A549 (cell line): ENCODE measurements at places on chromosomes 4 and X. TPM values are rescaled to one million over a fixed set of nuclear protein-coding genes. Genes with fewer than 3 reads are reported as not detected.

Gene SH3BGRL
- polyA plus RNA-seq = 47.9 to 61.2 TPM (median 57.8 TPM) in 3 replicates

Gene RHOXF2
- not detected in 3 replicates for polyA plus RNA-seq

Gene C1QTNF7
- polyA plus RNA-seq = not detected in 3 replicates

Gene F8A2
- polyA plus RNA-seq = not detected in 3 replicates

Gene C4orf51
- not detected in 3 replicates for polyA plus RNA-seq

Gene TMEM47
- 0.42 to 0.74 TPM (median 0.56 TPM) in 3 replicates for polyA plus RNA-seq

Gene SYN1
- 0.05 to 0.21 TPM (median 0.14 TPM) in 3 replicates for polyA plus RNA-seq

Gene FGG
- 3.2 to 4.8 TPM (median 4.3 TPM) in 3 replicates for polyA plus RNA-seq

Gene CXorf49
- polyA plus RNA-seq = not detected in 3 replicates

Gene DNAAF6
- polyA plus RNA-seq = not detected in 3 replicates

Gene ZCCHC12
- polyA plus RNA-seq = 0.04 to 0.09 TPM (median 0.05 TPM) in 3 replicates

Gene SPANXN4
- polyA plus RNA-seq = not detected in 3 replicates

Gene UGT8
- 0.04 to 0.12 TPM in 2 of 3 replicates, not detected in the other for polyA plus RNA-seq

Gene GYPA
- polyA plus RNA-seq = not detected in 3 replicates

Gene CORIN
- polyA plus RNA-seq = not detected in 3 replicates
